ENCODE measurements at places on chromosomes 5 and 9.

DNA sequence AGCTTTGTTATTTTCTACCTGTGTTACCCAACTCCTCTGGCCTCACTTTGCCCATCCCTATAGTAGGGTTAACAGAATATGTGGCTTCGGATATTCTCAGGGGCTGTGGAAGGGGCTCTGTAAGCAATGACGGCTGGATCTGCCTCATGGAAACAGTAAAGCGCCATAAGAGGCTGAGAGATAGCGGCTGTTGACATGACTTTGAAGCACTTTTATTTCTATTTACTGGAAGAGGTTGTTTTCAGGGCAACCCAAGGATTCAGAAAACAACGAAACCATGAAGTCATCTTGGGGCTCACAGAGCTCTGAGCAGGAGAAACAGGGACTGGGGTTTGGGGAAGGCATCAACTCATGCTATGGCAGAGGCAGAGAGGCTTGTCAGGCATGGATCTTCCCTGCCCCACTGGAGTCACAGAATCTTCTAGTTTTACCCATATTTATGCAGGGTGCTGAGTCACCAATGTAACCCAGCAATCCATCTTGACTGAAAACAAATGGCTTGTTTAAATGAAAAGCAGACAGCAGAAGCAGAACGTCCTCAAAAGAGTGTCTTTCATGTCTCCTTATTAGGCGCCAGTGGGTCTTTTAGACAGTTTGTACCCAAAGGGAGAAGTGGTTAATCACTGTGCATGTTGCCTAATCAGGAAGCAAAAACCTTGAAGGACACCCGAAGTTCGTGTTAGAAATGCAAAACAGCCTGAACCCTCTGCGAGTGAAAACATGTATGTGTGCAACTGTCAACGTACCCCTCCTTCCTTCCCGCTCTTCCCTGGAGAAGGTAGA, 113.0 kb downstream of the COL23A1 start:
- DNase-seq: peak; percentile 82

DNA sequence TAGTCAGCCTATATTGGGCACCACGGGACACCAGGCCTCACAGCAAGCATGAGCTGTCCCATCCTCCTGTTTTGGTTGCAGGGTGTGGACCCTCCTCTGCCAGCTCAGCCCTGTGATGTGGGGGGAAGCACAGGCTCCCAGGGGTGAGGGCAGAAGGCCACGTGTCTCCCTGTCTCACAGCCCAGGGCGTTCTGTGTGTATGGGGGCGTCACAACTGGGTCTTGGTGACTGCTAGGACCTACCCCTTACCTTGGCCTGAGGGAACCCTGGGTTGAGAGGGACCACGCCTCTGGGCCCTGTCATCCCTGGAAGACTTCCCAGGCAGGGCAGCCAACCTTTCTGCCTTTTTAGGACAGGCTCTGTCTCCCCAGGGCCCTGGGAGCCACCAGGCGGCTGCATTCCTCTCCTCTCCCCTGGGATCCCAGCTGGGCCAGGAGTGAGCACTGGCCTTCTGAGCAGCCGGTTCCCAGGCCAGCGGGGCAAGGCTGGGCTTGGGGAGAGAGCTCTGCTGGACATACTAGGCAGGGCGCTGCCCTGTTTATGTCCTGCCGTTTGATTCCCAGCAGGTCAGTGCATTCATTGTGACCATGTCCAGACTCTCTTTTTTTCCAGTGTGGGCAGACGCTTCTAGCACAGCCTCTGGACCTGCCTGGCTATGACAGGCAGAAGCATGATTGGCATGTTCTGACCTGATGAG, 97.4 kb downstream of the DAB2IP start:
- no peak for DNase-seq

- DNase-seq: no peak
Observed at GRCh38 chr9:17863924-17864323, 285.1 kb downstream of the SH3GL2 start.

GRCh38 chr5:63961125-63961597, 1.1 kb downstream of the HTR1A start:
- no peak for DNase-seq

DNA sequence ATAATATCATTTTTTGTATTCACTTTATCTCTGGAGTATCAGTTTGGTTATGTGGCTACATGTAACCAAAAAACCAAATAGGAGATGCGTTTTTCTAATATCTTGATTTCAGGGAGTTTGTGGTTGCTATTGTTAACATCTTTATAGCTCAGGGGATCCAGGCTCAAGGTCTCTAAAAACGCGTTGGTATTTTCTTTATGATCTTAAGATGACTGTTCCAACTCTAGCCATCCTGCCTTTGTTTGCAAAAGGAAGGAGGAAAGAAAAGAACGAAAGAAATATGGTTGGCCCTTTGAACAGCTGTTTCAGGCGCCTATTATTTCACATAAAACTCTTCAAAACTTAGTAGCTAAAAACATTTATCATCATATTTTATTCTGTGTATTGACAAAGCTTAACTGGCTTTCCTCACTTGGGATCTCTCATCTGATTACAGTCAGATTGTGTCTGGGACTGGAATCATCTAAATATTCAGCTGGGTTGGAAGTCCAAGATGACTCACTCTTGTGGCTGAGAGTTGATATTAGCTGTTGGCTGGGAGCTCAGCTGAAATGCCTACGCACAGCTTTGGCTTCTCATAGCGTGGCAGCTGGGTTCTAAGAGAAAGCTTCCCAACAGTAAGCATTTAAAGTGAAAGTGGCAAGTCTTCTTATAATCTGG, 60.1 kb downstream of the FAM174A start:
- no peak for DNase-seq

DNA sequence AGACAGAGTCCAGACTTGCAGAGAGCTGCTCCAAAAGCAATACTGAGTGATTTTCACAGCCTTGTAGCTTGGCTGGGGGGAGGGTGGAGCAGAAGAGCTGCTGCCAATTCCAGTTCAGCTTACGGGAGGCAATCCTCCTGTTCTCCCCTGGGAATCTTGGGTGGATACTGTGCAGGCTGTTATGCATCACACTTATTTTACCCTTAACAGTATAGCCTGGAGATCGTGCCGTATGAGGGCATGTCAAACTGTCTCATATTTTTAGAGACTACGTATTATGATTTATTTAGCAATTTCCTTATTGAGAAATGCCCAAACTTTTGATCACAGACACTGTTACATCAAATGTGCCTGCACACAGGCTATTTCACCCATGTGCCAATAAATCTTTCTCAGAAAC, 85.2 kb downstream of the BASP1 start:
- peak; percentile 76 for DNase-seq

DNA sequence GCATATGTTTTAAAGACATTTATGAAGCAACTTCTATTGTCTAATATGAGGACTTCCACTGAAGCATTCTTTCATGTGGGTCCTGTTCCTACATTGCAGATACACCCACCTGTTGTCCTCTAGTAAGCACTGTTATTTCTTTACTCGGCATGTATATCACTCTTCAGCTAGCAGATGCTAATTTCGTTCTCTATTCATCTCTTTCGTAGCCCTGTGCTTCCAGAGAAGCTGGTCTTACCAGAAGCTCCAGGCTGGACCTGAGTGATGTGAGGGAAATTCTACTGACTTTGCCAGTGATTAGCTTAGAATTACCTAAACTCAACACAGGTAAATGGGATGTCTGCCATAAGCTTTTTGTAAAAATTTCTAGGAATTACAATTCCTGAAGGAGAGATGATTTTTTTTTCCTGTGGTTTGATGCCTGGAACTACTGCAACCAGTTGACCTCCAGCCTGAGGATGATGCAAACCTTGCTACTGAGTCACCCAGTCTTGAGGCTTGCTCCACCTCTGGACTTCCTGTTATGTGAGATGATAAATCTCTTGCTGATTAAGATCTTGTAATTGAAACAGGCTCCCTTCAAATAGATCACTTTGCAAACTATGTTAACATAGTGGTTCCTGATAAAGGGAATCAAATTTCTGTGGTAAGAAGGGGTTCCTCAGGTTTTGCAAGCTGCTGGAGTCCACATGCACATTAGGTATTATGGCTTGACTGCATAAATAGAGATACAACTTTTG, 52.2 kb upstream of the SPINK5 start:
- DNase-seq: peak; percentile 78

GRCh38 chr9:90927496-90927895, 125.9 kb downstream of the SYK start:
- no peak for DNase-seq

- DNase-seq: peak; percentile 87
Observed at GRCh38 chr9:6757132-6757455, 679 bp upstream of the KDM4C start.

GRCh38 chr5:174550026-174550425, 174.4 kb upstream of the MSX2 start:
- DNase-seq: no peak

GRCh38 chr9:77433675-77434445, 214.3 kb downstream of the GNA14 start:
- DNase-seq: peak; percentile 61

DNA sequence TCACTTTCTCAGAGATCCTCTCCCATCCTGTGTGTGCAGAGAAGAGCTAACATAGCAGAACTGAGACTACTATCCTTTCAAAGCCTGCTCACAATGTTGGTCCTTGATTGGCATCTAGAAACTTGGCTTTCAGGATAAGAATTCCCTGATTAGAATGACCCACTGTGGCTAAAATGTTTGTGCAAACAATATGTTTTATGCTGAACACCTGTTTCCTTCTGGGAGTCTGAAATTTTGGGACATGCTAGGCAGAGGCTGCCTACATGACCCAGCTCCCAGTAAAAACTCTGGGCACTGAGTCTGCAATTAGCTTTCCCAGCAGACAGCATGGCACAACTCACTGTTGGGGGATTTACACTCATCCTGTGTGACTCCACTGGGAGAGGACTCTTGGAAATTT, 78.9 kb downstream of the CFAP95 start:
- DNase-seq: no peak

GRCh38 chr5:31598640-31599611, 40.0 kb upstream of the PDZD2 start:
- DNase-seq: peak; percentile 54

- DNase-seq: peak; percentile 27
Observed at GRCh38 chr9:77575785-77576184, 72.3 kb downstream of the GNA14 start.

DNA sequence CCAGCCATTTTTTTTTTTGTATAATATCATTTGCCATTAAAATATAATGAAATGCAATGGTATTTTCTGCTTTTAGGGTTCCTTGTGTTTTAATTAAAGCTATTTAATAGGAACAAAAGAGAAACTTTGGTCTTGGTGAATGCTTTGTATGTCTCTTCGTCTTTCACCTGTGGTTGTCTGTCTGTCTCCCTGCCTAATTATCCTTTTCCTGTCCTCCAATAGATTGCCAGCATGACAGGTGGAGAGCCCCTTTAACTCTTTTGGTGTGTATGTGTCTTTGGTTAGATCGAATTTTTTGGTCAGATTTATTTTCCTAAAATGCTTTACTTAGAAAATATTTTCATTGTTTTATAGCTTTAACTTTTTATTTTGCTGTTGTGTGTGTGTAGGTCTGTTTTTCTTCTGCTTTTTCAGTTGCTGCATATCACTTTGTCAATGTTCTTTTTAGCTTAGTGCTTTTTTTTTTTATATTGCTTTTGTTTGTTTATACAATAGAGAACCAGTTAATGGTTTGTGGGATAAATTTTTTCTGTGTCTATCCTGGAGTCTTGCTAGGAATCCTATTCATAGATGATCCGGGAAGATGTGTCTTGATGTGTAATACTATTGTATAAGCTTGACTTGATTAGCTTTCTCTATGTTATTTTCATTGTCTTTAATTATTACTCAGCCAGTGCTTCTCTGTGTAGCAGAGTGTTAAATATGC, 8.6 kb downstream of the CHMP5 start:
- DNase-seq: no peak

- no peak for DNase-seq
Observed at GRCh38 chr9:6645355-6646292, at the start of gene GLDC. TSS of gene GLDC (minus strand) at chr9:6645729. CDS start at chr9:6645499, 230 bp downstream.

DNA sequence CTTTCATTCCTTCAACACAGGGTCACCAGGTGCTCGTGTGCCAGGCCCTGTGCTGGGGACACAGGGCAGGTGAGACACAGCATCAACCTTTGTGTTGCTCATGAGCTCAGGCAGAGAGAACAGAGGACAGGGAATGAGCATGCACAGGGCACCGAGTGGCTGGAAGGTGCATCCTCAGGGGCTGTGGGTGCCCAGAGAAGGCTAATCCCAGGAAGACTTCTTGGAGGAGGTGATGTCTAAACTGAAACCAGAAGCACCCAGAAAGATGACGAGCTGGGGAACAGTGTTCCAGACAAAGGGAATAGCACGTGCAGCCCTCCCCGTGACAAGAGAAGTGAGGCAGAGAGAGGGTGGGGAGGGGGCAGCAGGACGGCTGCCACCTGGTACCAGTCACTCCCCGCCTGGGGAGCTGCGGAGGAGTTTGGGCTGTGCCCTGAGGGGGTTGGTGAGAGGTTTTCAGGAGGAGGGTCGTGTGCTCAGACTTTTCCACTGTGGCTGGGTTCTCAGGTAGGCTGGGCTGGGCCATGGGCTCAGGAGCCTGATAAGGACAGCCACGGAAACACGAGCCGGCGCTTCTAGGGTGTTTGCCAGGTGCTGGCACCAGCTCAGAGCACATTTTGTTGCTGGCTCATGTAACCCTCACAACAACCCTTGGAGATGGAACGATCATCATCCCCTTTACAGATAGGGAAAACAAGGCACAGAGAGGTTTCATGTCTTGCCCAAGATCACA, 46.0 kb downstream of the HMCN2 start:
- DNase-seq: no peak

- DNase-seq: no peak
Observed at GRCh38 chr5:158897444-158898160, 202.1 kb downstream of the EBF1 start.

DNA sequence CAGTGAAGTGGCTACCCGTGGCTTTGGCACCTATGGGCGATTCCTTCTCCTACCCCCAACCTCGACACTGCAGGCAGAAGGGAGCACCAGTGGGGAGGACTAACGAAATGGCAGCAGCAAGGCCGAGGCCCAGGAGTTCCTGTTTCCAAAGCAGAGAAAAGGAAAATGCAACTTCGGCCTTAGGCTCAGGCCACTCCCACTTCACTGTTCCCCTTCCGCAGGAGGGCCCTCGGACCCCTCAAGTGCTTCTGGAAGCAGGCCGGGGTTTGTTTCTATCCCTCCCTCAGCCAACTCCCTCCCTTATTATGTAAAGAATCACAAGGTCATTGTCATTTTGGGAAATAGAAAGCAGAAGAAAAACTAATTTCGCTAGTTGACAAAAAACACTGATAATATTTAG, 36.4 kb upstream of the NKX2-5 start:
- peak; percentile 68 for DNase-seq

DNA sequence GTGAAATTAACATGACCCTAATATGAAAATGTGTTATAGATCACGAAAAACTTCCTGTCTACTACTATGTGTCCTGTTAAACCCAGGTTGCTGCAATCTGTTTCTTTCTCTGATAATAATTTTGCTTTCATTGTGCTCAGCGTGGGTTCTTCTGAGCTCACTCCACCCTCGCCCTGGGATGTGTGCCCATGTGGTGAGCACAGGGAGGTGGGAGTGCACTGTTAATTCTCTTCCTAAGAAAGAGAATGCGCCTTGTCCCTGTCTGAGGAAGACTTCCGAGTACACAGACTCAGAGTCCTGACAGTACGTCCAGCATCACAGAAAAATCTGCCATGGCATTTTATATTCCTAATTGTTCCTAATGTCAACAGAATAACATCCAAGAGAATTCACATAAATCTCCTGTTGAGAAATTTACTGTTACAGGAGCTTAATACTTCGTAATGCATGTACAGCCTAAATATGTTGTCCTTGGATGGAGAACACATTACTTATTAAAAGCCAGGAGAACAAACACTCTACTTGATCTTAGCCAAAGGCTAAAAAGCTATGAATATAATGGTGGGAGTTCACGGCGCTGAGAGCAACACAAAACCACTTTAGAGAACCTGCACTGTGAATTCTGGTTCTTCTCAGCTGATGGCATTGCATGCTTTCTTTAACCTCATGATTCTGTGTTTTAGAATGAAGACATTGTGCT, 102.6 kb downstream of the PDE4D start:
- no peak for DNase-seq
